Lung microvascular endothelial cell (primary cell): ENCODE measurements at places on chromosomes 7 and 10. TPM values are rescaled to one million over a fixed set of nuclear protein-coding genes. Genes with fewer than 3 reads are reported as not detected.

The MCU gene
- total RNA-seq, result 22.0 and 30.3 TPM in 2 replicates

The TFPI2 gene
- 72.1 and 139 TPM in 2 replicates for total RNA-seq

GRCh38 chr7:25455683-25456251, 227.5 kb upstream of the NPVF start:
- no peak for DNase-seq

DNA sequence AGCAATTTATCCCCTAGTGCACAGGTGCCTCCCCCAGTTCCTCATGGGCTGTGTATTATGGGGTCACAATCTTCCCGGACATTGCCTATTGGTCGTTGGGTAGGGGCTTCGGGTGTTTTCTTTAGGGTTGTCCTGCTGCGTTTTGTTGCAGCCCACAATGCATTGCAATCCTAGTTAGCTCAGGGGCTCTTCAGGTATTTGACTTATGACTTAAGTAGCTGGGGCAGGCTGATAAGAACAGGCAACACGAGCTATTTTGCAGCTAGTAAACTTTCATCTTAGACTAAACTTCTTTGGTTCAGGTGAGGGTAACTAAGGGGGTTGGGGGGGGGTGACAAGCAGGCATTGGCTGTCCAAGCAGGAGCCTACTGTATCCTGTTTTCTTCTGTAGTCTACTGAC, 158.5 kb downstream of the TPST1 start:
- DNase-seq, result no peak

DNA sequence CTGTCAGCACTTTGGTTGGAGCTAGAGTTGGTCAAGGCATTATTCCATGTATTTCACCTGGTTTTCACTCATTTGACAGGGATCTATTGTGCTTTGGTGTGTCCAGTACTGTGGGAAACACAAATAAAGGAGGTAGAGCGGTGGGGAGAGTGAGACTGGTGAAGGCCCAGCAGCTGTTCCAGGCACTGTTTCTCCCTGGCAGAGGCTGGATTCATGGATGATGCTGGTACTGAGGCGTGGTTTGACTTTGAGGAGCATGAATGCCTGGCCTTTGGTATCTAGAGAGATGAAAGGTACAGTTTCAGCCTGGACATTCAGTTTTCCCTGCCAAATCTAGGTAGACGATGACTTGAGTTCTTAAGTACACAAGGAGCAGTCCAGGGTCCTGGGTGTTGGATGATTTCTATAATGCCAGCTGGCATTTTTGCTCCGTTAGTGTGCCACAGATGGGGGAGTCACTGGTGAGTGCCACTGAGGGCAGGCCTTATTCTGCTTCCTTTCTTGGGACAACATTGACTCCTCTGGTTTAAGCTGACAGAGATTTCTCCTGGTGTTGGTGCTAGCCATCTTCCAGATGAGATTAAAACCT, 162.2 kb upstream of the BMPER start:
- no peak for DNase-seq

GRCh38 chr10:114881417-114881816, 56.6 kb upstream of the TRUB1 start:
- DNase-seq, result no peak

- no peak for DNase-seq
These were observed 1.5 kb upstream of the ELFN1 start for GRCh38 chr7:1668396-1669063.

- DNase-seq, result no peak
These were observed 37.7 kb downstream of the CDK13 start for GRCh38 chr7:39987641-39988347.

GRCh38 chr10:71748671-71749191, 24.6 kb downstream of the VSIR start:
- peak; percentile 50 for DNase-seq

GRCh38 chr10:88841316-88842111, 10.1 kb downstream of the ANKRD22 start:
- DNase-seq, result no peak

DNA sequence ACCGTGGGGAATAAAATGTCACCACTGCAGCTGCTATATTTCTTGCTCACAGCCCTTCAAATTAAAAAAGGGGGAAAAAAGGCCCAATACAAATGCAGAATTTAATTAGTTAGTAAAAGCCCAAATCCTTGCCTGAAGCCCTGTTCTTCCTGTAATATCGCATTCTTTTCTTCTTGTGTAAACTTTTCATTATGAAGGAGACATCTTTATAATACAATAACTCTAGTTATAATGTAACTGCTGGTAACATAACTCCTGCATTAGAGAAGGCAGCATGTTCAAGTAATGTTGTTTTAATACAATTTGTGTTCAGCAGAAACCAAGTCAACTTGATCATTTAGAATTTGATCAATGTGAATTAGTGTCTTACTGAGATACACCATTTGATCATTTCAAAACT, 250.9 kb downstream of the CHCHD3 start:
- DNase-seq, result no peak

DNA sequence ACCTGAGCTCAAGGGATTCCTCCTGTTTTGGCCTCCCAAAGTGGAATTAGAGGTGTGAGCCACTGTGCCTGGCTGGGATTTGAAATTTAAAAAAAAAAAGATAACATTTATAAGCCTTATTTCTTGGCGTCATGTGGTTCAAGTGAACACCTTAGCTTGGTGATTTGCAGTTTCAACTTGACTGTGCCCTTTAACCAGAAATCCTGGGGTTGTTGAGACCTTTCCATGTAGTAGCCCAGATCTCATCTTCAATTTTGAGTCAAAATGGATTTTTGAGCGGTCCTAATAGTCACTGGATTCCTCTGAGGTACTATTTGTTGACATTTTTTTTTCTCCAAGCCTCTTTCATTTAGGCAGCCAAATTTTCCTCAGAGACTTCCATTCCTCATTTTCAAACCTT, 29.5 kb upstream of the FBXW4 start:
- DNase-seq, result no peak

DNA sequence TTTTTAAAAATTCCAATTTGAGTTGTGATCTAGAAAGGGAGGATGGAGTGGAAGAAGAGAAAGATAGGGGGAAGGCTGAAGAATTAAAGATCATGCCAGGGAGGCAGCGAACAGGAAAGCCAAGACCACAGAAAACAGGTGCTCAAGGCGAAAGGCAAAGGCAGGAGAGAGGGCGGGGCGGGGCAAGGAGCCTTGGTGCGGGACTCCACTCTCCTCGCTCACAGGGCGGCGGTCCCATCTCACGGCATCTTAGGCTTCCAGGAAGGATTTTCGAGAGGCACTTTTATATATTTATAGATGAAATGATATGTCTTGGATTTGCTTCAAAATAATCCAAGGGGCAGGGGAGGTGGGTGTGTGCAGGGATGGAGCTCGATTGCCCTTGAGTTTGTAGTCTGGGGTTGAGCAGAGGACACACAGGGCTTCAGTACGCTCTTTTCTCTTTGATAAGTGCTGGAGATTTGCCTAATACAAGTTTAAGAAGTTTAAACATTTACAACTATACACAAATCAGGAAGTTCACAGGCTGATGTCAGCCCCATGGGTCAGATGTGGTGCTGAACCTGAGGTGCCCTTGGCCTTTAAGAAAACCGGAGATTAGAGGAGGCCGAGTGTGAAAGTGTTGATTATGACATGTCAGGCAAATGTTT, 161.1 kb downstream of the PRKAG2 start:
- no peak for DNase-seq

GRCh38 chr7:23715099-23715498, 5.1 kb downstream of the STK31 start:
- no peak for DNase-seq

GRCh38 chr7:107070710-107071109, 26.2 kb downstream of the PRKAR2B start:
- DNase-seq, result no peak
